Stromal cell of bone marrow (primary cell): ENCODE measurements at places on chromosomes 6 and 20.

DNA sequence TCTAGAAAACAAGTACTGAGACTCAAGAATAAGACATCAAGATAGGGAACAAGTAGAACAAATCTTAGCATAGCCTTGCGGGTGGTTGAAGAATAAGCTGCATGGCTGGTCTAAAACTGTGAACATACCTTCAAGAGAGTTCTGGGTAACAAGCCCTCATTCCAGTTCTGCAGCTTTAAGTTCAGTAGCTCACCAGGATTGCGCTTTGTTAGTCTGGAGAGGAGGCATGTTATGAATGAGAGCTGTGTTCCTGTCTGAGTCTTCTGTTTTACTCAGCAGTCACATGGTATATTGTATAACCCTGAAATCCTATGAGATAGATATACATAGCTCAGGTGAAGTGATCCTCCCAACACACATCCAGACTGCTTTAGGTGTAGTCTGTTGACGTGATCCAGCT lies 406.6 kb upstream of the IRAK1BP1 start:
- DNase-seq = no peak

- DNase-seq = no peak
Observed at GRCh38 chr6:45987856-45988255, 27.8 kb downstream of the CLIC5 start.

GRCh38 chr6:22784601-22785410 lies 215.4 kb downstream of the HDGFL1 start:
- DNase-seq = no peak

GRCh38 chr6:56538851-56539250 lies 103.8 kb downstream of the DST start:
- no peak for DNase-seq

DNA sequence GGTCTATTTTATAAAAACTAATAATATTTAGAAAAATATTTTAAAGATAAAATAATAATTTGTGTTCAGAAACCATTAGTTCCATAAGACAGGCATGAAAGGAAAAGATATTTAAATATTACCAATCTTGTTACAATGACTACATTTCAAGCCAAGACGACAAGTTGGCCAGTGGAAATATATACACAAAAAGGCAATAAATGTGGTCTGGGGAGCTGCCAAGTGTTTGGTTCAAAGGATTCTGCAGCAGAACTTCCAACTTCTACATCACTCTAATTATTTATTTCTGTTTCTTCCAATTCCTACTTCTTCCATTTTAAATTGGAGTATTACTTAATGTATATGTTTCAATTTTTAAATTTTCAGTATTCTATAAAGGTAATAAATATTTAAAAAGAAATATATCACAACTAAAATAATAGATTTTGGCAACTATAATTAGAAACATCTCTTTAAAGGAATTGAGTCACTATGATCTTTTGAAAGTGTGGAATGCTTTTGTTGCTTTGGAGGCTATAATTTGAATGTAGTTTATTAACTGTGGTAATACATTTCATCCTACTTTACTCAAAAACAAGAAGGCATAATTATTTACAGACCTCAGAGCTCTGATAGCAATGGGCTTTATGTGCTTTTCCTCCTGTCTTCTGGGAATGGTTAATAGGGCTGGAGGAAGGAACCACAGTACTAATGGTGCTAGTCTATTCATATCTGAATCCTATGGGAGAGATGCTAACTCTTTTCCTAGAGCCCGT lies 129.7 kb upstream of the FAM184A start:
- peak; percentile 62 for DNase-seq

GRCh38 chr6:80720824-80721223 lies 614.4 kb downstream of the BCKDHB start:
- DNase-seq = no peak

DNA sequence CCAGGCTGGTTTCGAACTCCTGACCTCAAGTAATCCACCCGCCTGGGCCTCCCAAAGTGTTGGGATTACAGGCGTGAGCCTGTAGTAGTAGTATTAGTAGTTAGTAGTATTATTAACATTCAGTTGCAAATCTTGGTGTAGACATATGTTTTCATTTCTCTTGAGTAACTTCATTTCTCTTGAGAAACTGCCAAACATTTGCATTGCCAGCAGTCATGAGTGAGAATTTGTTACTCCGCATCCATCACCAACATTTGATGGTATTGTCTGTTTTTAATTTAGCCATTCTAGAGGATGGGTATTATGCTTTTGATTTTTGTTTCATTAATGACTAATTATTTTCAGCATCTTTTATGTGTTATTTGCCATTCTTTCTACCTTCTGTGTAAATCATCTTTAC lies 1.5 kb upstream of the ERVFRD-1 start:
- DNase-seq = peak; percentile 28

- no peak for DNase-seq
Observed at GRCh38 chr6:81821449-81821848, 69.0 kb upstream of the TENT5A start.

- DNase-seq = no peak
Observed at GRCh38 chr6:52504782-52505136, 72.1 kb downstream of the TRAM2 start.

DNA sequence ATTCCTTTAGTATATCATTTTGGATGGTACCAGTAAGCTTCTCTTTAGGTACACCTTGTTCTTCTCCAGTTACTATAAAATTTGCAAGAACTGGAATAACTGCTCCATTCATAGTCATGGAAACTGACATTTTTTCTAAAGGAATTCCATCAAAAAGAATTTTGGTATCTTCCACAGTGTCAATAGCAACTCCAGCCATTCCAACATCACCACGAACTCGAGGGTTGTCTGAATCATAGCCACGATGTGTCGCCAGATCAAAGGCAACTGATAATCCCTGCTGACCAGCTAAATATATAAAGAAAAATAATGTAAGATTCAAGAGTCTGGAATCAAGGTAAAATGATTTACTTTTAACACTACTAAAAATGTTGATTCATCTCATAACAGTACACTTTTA lies 5.3 kb downstream of the MMUT start:
- DNase-seq = no peak

- DNase-seq = no peak
Observed at GRCh38 chr6:18126121-18126520, 3.6 kb upstream of the NHLRC1 start.

DNA sequence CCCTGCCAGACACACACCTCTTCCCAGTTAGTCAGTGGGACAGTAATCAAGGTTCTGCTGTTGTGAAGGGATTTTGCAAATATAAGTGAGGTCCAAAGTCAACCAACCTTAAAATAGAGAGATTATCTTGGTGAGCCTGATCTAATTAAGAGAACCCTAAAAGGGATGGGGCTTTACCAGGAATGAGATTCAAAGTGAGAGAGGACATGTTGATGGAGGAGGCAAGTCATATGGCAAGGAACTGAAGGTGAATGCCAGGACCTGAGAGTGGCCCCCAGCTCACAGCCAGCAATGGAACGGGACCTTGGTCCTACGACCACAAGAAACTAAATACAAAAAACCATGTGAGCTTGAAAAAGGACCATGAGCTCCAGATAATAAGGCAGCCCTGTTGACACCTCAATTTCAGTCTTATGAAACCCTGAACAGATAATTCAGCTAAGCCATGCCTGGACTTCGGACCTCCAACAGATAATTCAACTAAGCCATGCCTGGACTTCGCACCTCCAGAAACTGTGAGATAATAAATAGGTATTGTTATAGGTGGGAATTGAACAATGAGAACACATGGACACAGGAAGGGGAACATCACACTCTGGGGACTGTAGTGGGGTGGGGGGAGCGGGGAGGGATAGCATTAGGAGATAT lies 253.4 kb downstream of the GMPR start:
- no peak for DNase-seq

- no peak for DNase-seq
Observed at GRCh38 chr6:36334832-36335459, 1.7 kb downstream of the BNIP5 start.

GRCh38 chr6:40328386-40328985 lies 258.7 kb downstream of the LRFN2 start:
- DNase-seq = no peak
